ENCODE measurements at places on chromosomes 1 and 21. TPM values are rescaled to one million over a fixed set of nuclear protein-coding genes. Genes with fewer than 3 reads are reported as not detected.
A peak's percentile ranks its signal among the peaks of the same experiment; 100 is the strongest.

DNA sequence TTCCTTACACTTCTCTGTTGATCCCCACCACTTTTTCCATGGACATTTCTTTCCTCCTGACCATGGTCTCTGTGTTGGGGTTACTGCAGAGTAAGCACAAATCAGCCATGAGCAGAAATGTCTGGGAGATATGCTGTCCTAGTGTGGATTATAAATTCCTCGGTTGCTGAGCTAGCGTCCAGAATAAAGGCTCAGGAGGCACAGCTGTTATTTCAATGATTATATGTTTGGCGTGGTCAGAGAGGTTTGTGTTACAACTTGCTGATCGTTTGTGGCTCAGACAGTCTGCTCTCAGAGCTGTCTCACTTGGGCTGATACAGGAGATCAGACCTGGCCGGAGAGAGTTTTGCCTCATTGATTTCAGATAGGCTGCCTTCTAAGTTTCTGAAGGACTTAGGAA, 37.5 kb upstream of the LAMC2 start:
- DNase-seq, result no peak

DNA sequence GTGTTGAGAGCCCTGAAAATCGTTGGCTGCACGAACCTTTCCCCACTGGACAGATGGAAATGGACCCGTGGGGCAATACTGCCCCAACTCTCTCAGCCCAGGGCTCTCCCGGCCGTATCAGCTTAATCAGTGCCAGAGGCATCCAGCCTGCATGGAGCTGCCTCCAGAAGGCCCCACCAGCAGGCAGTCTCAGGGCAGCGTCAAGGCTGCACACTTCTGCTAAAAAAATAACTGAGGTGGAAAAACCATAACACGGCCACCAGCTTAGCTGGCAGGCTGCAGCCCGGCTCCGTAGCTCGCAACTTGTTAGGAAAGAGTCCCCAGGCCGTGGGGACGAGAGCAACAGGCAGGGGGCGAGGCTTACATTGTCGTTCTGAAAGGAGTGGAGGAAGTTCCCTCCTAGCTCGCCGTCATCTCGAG, 27.9 kb downstream of the MRPL37 start:
- no peak for DNase-seq

GRCh38 chr1:53183095-53183990, 13.3 kb upstream of the CPT2 start:
- no peak for DNase-seq

DNA sequence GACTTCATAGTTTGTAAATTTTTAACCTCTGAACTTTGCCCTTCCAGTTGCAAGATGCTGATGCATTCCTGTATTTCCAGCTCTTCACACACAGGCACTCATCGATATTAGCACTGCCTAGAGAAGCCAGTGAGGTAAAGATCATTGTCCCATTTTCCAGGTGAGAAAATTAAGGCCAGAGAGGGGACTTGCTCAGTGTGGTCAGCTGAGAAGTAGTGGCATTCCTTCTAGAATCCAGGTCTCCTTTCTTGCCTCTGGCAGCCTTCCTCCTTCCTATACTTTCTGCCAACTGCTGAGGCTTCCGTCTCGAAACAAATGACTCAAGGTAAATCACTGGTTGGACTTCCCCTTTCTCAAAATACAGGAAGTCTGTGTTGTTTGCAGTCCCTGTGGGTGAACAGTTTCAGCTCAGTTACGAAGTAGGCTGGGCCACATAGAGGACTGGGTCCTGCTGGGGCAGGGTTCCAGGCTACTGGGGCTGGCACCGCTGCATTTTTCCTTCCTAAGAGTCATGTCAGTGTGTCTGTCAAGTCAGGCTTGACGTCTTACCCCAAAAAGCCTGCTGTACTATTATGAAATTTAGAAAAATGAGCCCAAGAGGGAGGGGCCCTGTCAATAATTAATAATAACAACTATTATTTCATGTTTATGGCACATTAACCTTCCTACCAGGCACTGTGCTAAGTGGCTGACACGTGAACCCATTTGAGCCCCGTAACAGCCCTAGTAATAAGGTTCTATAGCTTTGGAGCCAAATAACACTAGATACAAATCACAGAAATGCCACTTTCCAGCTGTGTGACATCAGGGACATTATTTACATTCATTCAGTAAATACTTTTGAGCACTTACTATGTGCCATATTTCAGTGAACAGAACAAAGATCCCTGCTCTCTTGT, 16.6 kb upstream of the RNF19B start:
- DNase-seq, result peak; percentile 85

The SPATA6 gene
- total RNA-seq, result 1.6 TPM

- DNase-seq, result no peak
Measured at GRCh38 chr1:100703052-100703451, 16.5 kb upstream of the VCAM1 start.

DNA sequence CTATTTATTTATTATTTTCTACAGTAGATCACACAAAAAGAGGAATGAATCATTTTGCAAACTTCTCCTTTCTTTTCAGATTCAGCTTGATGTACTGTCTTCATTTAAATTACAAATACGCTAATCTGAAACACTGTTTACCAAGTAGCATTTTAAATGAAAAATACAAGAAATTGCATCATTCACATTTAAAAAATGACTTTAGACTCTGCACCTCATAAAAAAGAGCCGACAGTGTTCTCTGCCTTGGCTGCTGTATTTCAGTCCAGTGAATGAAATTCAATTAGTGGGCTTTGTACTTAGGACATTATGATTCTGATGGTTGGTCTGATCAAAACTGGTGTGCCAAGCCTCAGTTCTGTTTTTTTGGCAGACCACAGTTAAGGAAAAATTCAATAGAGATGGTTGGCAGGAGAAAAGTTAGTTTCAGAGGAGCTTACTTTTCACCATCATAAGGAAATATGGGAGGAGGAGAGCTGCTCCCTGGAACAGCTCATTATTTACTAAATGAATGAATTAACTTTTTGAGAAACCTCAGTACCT, 222.4 kb upstream of the ESRRG start:
- DNase-seq, result no peak

- DNase-seq, result no peak
Measured at GRCh38 chr1:210294999-210295745, 33.5 kb upstream of the HHAT start.

DNA sequence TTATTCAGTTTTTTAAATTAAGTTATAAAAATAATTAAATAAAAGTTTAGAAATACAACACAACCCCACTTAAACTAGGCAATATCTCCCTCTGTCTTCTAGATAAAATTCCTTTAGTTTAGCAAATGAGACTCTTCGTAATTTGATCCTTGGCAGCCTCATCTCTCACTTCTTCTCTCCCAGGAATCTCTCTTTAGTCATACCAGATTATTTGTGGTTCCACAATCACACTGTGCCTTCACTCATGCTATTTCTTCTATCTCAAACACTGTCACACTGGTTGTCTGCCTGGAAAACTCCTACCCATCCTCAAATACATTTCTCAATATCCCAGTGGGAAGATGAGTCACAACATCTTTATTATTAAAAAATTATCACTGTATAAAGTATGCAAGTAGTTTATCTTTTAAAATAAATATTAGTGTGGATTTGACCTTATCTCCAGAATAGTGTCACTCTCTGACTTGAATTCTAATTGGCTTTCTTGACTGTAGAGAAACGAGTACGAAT, 195.5 kb downstream of the KCNH1 start:
- no peak for DNase-seq

The PRR9 gene
- total RNA-seq, result not detected

GRCh38 chr1:207025146-207025880, 7.2 kb downstream of the C1orf116 start:
- DNase-seq, result no peak

DNA sequence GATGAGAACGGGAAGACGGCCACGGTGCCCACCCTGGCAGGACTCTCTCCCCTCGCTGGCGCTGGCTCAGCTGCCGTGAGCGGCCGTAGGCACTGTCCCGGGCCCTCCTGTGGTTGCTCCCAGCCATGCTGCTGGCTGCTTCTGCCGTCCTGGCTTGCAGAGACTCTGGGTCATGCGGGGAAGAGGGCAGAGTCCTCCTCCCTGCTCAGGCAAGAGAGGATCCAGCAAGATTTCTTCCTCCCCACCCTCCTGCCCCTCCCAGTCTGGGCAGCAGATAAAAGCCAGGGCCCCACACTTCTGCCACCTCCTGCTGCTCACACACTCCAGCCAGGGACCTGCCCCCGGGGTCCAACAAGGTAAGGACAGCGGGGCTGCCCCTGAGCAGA, 60.1 kb downstream of the AGPAT3 start:
- DNase-seq, result no peak

The CYP4A11 gene
- total RNA-seq, result not detected

GRCh38 chr1:36097693-36098585, 9.2 kb downstream of the ADPRS start:
- no peak for DNase-seq

The ERICH3 gene
- not detected for total RNA-seq

DNA sequence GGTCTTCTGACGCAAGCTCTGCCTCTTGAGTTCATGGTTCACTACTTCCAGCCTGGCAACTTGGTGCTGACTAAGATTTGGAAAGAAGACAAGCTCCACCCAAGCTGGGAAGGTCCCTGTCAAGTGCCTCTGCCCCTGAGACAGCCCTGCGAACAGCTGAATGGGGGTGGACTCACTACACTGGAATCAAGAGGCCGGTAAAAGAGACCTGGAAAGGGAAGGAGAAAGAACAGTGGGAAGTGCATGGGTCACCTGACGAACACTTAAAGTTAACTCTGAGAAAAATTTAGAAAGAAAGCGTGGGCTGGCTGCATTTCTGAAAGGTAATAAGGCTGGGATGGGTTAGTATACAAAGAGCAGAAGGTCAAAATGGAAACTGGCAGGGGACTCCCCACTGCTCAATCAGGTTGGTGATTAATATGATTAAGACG, 26.1 kb upstream of the ZNF496 start:
- DNase-seq, result no peak

DNA sequence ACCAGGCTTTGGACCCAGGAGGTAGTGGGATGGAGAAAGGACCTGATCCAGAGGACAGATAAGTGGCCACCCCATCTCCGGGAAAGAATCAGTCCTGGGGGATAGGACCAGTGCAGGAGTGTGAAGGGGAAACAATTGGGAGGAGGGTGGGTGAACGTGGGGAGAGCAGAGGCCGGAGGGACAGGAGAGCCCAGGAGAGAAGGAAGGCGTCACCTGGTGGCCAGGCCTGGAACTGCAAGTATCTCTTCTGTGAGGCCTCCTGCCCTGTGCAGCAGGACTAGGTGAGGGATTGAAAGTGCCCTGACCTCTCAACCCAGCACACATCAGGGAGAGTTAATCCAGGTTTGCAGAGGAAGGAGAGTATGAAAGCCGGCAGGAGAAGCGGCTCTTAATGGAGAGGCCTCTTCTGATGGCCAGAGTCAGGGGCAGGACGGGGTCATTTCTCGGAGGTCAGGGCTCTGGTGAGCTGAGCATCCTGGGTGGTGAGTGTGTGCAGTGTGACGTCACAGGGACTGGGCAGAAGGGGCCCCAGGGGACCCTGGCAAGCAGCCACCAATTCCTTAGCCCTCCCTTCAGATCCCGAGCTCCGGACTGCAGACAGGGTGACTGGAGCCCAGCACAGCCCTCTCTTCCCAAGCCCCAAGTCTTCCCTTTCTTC, 9.2 kb upstream of the LAD1 start:
- peak; percentile 87 for DNase-seq

DNA sequence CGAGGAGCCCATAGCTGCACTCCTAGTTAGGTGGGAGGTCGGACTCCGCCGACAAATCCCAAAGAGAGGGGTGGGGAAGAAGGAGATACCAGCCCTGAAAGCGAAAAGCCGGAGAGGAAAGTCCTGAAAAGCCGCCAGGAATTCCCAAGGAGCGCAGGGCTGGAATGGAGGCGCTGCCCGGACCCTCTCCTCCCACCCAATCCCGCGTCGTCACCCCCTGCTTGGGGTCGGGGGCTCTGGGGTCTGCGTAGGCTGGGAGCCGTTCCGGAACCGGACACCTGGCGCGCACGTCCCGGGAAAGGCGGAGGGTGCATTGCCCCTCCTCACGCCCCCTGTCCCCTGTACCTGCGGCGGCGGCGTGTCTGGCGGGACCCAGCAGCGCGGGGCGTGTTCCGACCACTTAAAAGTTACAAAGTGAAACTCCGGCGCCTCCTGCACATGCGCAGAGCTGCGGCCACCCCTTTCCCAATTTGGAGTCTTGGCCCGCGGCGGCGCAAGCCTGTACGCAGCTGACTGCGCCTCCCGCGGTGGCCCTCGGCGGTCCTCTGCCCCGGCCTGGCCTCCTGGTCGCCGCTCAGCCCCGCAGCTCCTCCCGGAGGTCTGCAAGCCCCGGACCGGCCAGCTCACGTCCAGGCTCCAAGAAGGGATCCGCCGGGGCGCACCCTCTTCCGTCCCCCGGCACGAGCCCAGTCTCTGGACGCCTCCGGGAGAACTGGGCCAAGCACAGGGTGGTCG, at the start of gene TMEM63A:
Gene TMEM63A (minus strand): TSS at position 422 of the 735 bp plus-strand sequence. CDS start 4,800 bp downstream, outside the sequence.
- DNase-seq, result peak; percentile 88

GRCh38 chr1:112143871-112144441, 154.5 kb upstream of the KCND3 start:
- DNase-seq, result no peak

GRCh38 chr1:99820546-99820945, 29.6 kb upstream of the AGL start:
- DNase-seq, result peak; percentile 54

All from activated naive CD4-positive, alpha-beta T cell treated with anti-CD3 and anti-CD28 coated beads for 36 hours (primary cell).